Epithelial cell of prostate (primary cell): ENCODE measurements at places on chromosomes 12 and 14.
A peak's percentile ranks its signal among the peaks of the same experiment; 100 is the strongest.

DNA sequence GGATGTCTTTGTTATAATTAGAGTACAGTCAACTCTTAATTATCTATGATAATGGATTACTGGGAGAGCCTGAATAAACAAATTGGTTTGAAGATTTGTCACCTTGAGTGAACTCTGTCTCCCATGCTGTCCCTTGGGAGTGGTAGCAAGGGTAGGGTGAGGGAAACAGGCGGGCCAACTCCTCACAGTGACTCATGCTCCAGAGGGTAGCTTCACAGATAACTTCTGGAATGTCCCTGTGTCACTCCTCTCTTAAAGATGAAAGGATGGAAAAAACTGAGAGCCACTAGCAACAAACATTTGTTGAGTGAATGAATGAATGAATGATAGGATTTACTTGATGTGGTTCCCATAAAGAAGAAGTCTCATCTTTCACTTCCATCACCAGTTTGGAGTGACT lies 53.5 kb downstream of the RASSF9 start:
- no peak for DNase-seq

GRCh38 chr12:52311285-52311648 lies 9.9 kb downstream of the KRT83 start:
- DNase-seq, result no peak

DNA sequence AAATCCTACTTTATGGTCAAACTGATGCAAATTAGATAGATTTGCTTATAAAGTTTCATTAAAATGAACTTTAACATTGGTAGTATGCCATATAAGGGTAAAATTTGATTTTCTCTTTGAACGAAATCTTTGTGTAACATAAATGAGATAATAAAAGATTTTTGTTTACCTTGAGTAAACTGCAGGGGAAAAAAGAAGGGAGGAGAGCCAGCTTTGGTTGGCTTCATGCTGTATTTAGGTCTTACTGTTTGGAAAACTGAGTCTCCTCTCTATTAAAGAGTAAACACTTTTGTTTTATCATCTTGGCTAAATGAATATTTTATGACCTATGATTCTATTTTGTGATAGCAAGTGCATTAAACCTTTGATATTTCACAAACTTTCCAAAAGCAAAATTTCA lies 267.6 kb downstream of the IPO8 start:
- DNase-seq, result no peak

- DNase-seq, result peak; percentile 66
These were observed 1.8 kb downstream of the IGFBP6 start for GRCh38 chr12:53099071-53099882.

- DNase-seq, result no peak
These were observed 17.2 kb downstream of the FAM234B start for GRCh38 chr12:13061377-13061776.

- DNase-seq, result no peak
These were observed 160.4 kb downstream of the EFCAB11 start for GRCh38 chr14:89794096-89794495.

- DNase-seq, result no peak
These were observed 14.2 kb upstream of the PPP1R1A start for GRCh38 chr12:54602661-54603060.

DNA sequence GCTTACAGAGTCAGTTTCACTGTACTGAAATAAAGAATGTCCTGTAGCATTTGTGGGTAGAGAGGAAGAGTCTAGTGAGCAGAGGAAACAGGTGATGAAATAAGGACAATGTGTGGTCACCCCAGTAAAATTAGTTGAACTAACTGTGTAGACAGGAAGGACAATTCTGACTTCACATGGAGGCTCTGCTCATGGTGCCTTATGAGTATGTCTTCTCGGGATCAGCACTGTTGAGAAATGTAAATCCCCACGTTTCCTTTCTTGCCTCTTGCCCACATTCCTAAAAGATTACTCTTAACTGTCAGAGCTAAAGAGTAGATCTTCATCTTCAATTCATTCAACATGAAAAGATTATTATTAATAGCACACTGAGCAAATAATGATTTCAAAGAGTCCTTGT lies 113.2 kb upstream of the FLRT2 start:
- no peak for DNase-seq

DNA sequence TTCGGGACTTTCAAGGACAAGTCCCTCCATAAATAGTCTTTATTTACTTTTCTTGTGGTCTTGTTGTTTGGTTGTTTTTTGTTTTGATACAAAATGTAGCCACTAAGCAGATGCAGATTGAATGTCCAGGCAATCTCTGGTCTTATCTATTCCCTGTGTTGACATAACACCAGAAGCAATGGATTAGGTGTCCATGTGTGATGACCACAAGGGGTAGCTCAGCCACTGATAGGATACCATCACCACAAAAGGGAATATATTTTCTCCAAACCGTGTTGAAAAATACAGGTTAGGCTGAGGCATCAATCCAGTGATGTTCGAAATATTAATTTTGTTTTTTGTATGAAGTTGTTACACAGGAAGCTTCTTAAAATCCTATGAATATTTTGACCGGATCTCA lies 196.3 kb downstream of the EPS8 start:
- no peak for DNase-seq

DNA sequence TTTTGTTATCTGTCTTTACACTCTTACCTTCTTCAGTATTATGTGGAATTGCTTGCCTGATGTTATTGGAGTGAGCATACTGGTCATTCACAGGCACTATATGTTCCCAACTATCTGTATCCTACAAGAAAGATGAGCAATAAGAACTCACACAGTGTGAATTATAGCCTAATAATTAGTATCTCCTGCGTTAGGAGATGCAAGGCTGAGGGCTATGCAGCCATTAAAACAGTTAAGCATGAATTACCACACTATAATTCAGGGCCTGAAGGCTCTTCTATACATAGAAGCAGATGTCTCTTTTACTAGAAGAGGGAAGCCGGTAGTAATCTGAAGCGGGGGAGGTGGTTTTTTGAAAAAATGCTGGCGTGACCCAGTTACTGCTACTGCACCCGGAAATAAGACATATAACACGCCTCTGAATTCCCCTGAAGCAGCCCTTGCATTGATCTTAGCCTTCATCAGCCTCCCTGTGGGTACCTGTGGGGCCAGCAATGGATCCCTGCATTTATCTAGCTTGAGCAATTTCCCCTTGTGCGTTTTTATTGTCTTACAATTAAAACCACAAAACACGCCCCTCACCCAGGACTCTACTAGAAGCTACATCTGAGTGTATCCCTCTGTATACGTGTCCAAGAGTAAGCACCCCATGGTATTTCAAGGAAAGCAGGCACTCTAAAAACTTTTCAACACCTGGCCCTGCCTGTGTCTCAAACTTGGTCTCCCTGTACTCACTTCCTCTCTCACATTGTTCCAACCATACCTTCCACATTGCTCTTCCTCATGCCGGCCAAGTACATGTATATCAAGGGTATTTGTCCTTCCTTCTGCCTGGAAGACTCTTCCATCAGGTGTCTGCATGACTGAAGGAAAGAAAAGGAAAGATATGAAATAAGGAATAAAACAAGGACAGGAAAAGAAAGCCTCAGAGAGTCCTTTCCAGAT lies 210.9 kb upstream of the ARID2 start:
- no peak for DNase-seq

DNA sequence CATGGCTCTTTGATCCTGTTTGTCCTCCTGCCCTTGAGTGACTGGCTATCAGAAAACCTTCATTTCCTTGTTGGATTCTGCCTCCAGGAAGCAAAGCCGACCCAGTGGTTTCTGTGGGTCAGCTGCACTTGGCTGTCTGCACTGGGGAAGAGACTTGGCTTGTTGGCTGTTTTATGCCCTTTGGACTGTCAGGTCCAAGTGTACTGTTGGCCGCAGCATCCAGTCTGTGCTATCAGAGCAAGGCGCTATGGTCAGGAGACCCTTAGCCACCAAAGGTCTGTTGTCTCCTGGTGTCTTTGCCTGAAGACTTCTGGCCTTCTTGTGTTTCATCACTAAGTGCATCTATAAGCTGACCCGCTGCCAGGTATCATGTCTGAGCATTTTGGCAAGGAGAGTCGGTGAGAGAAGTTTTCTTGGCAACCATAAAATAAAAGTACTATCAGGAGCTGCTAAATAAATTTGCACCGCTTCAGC lies 177.4 kb upstream of the HIF1A start:
- no peak for DNase-seq

DNA sequence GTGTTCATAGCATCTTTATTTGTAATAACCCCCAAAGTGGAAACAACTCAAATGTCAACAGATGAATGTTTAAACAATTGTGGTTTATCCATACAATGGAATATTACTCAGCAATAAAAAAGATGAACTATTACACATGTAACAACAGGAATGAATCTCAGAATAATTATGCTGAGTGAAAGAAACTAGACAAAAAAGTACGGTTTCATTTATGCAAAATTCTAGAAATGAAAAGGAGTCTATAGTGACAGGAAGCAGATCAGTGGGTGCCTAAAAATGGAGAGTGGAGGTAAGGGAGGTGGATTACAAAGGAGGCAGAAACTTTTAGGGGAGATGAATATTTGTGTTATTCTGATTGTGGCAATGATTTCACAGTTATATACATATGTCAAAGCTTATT lies 4.8 kb downstream of the PRKCH start:
- no peak for DNase-seq

DNA sequence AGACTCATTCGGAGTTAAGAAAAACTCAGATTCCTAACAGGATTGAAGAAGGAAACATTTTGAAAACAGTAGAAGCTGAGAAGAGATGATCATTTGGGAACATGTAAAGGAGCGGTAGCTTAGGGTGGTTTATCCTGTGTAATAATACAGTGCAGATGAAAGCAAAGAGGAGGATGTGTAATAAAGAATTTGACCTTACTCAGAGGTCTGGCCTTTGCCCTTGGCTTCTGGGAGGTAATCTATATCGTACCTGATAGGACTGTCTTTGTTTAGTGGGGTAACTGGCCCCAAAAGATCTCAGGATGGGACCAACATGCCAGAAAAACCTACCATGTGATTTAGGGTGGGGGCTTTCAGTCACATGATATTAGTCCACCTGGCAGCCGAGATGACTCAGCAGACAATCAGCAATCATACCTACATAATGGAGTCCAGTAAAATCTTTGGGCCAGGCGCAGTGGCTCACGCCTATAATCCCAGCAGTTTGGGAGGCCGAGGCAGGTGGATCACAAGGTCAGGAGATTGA lies 23.3 kb upstream of the KLHL42 start:
- no peak for DNase-seq

DNA sequence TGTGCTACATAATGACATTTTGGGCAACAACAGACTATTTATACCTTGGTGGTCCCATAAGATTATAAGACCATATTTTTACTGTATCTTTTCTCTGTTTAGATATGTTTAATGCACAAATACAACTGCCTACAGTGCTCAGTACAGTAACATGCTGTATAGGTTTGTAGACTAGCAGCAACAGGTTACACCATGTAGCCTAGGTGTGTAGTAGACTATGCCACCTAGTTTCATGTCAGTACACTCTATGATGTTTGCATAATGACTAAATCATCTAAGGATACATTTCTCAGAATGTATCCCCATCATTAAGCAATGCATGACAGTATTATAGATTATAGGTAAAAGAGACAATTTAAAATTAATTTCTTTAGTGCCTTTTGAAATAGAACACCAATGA lies 30.7 kb upstream of the CEBPE start:
- DNase-seq, result no peak

DNA sequence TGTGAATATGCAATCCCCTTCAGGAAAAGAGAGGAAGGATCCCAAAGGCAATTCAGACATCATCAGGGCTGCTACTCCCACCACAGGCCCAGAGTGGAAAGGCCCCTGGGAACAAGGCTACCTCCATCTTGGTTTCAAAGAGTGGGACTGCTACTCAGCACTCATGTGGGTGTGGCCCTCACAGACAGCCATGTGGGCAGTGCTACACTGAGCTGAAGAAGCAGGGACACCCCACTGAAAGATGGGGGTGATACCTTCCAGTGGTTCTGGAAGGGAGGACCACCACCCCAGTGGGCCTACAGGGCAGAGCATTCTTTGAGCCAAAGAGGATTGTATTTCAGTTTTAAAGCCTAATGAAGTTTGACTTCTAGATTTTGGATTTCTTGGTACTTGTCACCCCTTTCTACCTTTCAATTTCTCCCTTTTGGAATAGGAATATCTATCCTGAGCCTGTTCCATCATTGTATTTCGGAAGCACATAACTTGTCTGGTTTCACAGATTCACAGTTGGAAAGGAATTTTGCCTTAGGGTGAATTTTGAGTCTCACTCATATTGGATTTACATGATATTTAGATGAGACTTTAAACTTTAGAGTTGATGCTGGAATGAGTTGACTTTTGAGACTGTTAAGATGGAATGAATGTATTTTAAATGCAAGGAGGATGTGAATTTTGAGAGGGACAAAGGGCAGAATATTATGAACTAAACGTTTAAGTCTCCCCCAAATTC lies 16.5 kb upstream of the LTA4H start:
- DNase-seq, result no peak

DNA sequence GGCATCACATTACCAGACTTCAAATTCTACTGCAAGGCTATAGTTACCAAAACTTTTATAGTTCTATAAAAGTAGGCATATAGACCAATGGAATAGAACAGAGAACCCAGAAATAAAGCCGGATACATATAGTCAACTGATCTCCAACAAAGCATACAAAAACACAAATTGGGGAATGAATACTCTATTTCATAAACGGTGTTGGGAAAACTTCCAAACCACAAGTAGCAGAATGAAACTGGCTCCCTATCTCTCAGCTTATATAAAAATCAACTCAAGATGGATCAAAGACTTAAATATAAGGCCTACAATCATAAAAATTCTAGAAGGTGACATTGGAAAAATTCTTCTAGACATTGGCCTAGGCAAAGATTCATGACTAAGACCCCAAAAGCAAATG lies 187.9 kb upstream of the PLXNC1 start:
- DNase-seq, result no peak

- no peak for DNase-seq
These were observed 375.9 kb downstream of the TMEM121 start for GRCh38 chr14:105902131-105902898.

- DNase-seq, result no peak
These were observed 42.7 kb downstream of the GTF2A1 start for GRCh38 chr14:81178063-81178462.

DNA sequence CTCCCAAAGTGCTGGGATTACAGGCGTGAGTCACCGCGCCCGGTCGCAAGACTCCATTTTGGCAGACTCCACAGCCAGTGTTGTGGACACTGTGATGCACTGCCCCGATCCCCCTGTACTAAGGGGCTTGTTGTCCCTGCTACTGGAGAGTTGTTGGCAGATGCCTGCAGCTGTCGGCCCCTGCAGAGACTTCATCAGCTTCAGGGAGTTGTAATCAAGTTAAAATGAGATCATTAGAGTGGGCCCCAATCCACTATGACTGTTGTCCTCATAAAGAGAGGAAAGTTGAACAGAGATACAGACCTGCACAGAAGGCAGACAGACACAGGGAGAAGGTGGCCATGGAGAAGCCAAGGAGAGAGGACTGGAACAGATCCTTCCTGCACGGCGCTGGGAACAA lies 23.7 kb upstream of the TUBA1A start:
- no peak for DNase-seq

GRCh38 chr12:121279071-121279375 lies 17.5 kb downstream of the CAMKK2 start:
- no peak for DNase-seq

DNA sequence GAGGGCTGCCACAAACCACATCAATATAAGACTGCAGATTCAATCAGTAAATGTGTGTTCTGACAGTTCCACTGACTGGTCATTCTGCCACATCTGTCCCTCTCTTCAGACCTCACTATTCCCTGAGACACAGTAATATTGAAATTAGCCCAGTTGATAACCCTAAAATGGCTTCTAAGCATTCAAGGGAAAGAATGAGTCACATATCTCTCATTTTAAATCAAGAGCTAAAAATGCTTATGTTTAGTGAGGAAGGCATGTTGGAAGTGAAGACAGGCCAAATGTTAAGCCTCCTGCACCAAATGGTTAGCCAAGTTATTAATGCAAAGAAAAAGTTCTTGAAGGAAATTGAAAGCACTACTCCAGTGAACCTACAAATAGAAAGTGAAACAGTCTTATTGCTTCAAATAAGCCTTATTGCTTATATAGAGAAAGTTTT lies 24.5 kb upstream of the KIF21A start:
- no peak for DNase-seq
